ENCODE measurements at places on chromosomes 12 and 14. TPM values are rescaled to one million over a fixed set of nuclear protein-coding genes. Genes with fewer than 3 reads are reported as not detected.

PRR13 gene
- 92.0 TPM for total RNA-seq

FBXL14 gene
- total RNA-seq = 6.9 TPM

OVCH1 gene
- total RNA-seq = not detected

GLIPR1L1 gene
- not detected for total RNA-seq

FAM186B gene
- total RNA-seq = 0.36 TPM

AREL1 gene
- 24.1 TPM for total RNA-seq
